ENCODE measurements at places on chromosomes 11 and 22. TPM values are rescaled to one million over a fixed set of nuclear protein-coding genes. Genes with fewer than 3 reads are reported as not detected.

DNA sequence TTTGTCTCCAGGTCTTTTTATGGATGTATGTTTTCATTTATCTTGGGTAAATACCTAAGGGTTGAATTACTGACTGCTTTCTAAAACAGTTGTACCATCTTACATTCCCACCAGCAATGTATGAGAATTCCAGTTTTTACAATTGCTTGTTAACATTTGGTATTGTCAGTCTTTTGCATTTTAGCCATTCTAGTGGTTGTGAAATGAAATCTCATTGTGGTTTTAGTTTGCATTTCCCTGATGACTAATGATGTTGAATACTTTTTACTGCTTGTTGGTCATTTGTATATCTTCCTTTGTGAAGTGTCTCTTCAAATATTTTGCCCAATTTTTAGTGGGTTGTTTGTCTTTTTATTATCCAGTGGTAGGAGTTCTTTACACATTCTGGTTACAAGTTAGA lies 92.8 kb downstream of the ARFGAP2 start:
- H3K4me3 ChIP-seq, result no peak overlapping the region
- no peak for DNase-seq
- no peaks in the 10 kb centered on the region for H3K27me3 ChIP-seq
- peaks cover 6% of the 10 kb centered on the region for H3K4me1 ChIP-seq

DNA sequence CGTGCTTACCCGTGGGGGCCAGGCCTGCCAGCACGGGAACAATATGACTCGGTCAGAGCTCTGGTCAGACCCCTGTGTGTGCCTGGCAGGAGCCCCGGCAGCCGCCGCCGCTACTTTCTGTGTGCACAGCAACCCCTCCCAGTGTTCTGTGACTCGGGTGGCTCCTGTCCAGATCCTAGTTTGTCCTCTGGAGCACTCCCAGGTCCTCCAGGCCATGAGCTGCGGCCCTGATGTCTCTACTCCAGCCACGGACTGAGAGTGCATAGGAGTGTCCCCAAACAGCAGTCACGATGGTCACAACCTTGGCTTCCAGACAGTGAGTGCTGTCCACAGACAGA lies 3.2 kb downstream of the NDUFS8 start:
- H3K4me1 ChIP-seq, result peaks cover 33% of the 10 kb centered on the region
- H3K27me3 ChIP-seq, result no peaks in the 10 kb centered on the region
- no peak overlapping the region for H3K27ac ChIP-seq
- H3K36me3 ChIP-seq, result peaks cover 2% of the 10 kb centered on the region
- DNase-seq, result no peak
- H3K4me3 ChIP-seq, result no peak overlapping the region

Gene HOATZ
- not detected for total RNA-seq

- H3K36me3 ChIP-seq, result no peaks in the 10 kb centered on the region
- H3K4me1 ChIP-seq, result peaks cover 2% of the 10 kb centered on the region
- H3K4me3 ChIP-seq, result no peak overlapping the region
These were observed 200.5 kb downstream of the DDX10 start for GRCh38 chr11:108865406-108865805.

- H3K36me3 ChIP-seq, result no peaks in the 10 kb centered on the region
- no peaks in the 10 kb centered on the region for H3K4me1 ChIP-seq
- DNase-seq, result no peak
- peaks cover 5% of the 10 kb centered on the region for H3K27me3 ChIP-seq
- no peak overlapping the region for H3K4me3 ChIP-seq
- H3K27ac ChIP-seq, result no peak overlapping the region
These were observed 24.1 kb upstream of the MICAL3 start for GRCh38 chr22:18048441-18048898.
